ENCODE measurements at places on chromosomes 2 and 18. TPM values are rescaled to one million over a fixed set of nuclear protein-coding genes. Genes with fewer than 3 reads are reported as not detected.

- no peak for DNase-seq
Measured at GRCh38 chr2:236673823-236674185, 104.2 kb downstream of the ACKR3 start.

DNA sequence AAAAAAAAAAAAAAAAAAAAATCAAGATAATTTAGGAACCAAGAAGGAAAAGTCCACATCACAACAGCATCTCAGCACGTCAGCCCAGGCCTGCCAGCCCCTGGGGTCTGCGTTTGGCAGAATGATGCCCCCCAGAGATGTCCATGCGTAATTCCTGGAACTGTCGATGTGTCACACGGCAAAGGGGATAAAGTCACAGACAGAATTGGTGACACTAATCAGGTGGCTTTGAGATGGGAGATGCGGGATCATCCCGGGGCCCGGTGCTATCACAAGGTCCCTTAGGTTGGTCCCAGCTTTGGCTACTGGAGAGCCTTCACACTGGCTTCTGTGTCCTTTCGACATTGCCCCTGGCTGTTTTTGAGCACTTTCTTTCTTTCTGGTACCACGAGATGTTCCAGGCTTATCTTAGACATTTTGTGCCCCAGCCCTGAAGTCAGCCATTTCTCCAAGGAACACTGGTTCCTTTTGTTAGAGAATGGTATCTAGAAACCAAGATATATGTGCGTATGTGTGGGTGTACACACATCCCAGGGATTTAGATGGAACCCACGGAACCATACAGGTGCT, 20.7 kb downstream of the RAMP1 start:
- no peak for DNase-seq

DNA sequence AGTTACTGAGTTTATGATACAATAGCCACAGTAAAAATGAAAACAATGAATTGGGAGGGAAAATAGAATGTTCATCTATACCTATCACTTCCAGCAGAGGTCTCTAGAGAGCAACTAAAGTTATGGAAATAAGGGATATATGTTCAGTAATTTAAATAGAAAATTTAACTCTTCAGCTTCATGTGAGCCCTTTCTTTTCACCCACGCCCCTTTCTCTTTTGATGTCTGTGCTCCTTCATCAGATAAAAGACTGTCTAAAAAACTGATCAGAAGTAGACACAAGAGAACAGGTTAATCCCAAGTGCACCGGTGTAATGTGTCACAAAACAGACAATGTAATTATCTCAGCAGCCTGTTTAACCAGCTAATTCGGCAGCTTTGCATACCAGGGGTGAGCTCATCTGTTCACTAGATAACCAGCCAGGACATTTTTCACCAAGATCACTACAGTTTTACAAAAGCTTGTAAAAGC, 238.5 kb upstream of the ERBB4 start:
- DNase-seq, result peak; percentile 64

DNA sequence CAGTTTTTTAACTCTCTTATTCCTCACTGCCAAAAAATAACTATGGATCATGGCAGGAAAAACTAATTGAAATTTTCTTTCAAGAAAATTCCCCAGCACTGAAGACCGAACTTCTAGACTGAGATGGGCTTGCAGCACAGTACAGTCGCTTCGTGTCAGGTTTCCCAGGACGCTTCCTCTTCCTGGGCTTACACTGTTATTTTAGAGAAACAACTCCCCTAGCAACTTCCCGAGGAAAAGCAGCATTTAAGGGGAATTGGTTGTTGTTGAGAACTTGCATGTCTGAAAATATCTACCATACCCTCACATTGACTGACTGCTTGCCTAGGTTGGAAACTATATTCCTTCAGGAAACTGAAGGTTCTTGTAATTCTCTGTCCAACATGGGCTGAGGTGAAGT, 95.8 kb downstream of the NOL10 start:
- DNase-seq, result no peak

GRCh38 chr2:72959995-72960981, 43.0 kb downstream of the EMX1 start:
- DNase-seq, result no peak

DNA sequence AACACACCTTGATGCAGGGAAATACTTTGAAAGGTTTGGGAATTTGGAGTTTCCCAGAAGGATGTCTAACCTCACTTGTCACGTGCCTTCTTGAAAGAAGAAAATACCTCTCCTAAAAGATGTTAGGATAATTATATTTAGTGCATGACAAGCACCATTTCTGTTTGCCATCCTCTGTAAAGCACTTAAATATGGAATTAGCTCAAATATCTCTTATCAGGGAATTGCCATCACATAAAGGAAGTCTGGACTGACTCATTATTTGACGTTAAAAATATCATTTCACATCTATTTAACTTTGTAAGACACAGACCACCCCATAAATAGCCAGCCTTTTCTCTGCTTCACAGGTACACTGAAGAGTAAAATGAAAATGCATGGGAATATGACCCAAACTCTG, 140.1 kb downstream of the STK39 start:
- DNase-seq, result no peak

- peak; percentile 93 for DNase-seq
Measured at GRCh38 chr2:69893684-69894551, at the start of gene SNRNP27. Gene SNRNP27 (plus strand): TSS chr2:69893956. CDS start chr2:69893985, 29 bp downstream.

DNA sequence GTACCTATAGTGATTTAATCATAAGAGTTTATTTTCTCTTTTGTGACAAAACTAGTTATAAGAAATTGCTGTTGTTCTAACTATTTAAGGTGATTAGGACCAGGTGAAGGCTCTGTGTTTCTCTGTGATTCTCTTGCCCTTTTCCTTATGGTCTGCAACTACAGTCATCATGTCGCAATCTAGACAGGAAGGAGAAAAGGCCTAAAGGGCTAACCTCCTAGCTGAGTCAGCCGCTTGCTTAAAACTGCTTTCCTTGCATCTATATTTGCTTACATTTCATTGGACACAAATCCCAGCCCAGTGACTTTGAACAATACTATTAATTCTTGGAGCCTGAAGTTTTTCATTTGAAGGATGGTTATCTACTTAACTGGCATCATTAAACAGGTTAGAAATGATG, 93.1 kb downstream of the PIK3C3 start:
- DNase-seq, result no peak

- DNase-seq, result peak; percentile 61
Measured at GRCh38 chr2:133773854-133774653, 205.8 kb upstream of the NCKAP5 start.

GRCh38 chr2:100879296-100879695, 59.4 kb downstream of the NPAS2 start:
- DNase-seq, result no peak

- DNase-seq, result no peak
Measured at GRCh38 chr2:9710311-9710710, 79.5 kb upstream of the YWHAQ start.

- DNase-seq, result peak; percentile 53
Measured at GRCh38 chr2:127155028-127155581, 48.2 kb upstream of the BIN1 start.

- DNase-seq, result peak; percentile 48
Measured at GRCh38 chr18:6650747-6651146, 78.8 kb upstream of the ARHGAP28 start.

DNA sequence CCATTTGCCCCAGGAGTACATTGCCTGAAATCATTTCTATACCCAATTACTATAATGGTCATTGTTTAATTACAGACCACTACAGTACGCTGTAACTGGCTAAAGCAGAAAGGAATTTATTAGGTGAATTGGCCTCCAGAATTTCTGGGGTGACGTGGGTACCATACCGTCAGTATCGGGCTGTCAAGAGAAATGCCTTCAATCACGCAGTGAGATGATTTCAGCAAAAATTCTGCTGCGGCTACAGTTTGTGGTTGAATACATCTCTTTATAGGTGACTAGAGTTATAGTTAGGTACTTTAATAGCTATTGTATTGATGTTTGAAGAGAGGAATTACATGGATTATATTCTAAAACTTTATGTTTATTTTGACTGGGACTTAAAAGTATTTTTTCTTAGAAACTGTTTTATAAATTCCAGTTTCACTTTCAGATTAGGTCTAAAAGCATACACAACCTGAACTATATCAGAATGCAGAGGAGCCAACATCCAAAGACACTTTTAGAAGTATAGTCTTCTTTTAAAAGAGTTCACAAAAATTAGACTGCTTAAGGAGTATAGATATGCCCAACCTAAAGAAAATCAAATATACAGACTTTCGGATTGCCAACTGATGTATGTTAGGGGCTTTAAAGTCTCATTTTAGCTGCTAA, 128.4 kb downstream of the TTC27 start:
- no peak for DNase-seq

GRCh38 chr2:134142903-134143302, 111.0 kb upstream of the MGAT5 start:
- DNase-seq, result no peak

DNA sequence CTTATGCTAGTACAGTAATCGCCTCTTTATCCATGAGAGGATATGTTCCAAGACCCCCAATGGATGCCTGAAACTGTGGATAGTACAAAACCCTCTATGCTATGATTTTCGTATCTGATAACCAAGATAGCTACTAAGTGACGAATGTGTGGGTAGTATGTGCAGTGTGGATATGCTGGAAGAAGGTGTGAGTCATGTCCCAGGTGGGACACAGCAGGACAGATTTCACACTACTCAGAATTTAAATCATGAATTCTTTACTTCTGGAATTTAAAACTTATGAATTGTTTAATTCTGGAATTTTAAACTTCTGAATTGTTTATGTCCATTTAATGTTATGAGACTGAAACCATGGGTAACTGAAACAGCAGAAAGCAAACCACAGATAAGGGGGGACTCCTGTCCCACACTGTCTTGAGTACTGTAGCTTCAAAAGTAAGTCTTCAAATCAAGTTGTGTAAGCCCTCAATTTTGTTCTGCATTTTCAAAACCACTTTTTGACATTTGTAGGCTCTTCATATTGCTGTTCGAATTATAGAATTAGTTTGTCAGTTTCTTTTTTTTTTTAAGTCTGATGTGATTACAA, 116.0 kb downstream of the LTBP1 start:
- DNase-seq, result no peak

DNA sequence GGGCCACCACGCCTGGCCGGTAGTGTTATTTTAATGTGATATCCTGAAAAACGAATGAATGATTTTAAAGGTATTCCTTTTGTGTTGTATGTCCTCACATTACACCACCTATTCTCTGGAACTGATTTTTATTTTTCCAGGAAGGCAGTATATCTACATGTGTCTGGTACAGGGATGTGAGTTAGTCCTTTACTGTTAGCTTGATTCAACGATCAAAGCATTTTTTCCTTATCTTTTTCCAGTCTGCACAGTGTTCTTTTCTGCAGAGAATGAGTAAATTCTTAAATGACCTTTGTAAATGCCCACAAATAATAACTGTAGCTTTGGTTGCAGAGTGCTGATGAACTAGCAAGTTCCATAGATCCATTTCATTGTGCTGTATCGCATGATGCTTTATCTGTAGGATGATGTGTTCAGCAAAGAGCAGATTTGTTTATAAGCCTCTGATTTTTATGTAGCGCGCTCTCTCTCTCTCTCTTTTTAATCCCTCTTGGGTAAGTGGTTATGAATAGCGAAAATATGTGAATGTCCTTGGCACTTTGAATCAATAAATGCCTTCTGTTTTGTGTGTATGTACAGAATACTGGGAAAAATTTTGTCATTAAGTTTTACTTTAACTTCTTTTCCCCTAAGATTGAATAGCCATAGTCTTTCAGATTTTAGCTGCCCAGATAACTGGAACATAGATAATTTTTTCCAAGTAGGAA, 82.5 kb upstream of the EML6 start:
- no peak for DNase-seq

DNA sequence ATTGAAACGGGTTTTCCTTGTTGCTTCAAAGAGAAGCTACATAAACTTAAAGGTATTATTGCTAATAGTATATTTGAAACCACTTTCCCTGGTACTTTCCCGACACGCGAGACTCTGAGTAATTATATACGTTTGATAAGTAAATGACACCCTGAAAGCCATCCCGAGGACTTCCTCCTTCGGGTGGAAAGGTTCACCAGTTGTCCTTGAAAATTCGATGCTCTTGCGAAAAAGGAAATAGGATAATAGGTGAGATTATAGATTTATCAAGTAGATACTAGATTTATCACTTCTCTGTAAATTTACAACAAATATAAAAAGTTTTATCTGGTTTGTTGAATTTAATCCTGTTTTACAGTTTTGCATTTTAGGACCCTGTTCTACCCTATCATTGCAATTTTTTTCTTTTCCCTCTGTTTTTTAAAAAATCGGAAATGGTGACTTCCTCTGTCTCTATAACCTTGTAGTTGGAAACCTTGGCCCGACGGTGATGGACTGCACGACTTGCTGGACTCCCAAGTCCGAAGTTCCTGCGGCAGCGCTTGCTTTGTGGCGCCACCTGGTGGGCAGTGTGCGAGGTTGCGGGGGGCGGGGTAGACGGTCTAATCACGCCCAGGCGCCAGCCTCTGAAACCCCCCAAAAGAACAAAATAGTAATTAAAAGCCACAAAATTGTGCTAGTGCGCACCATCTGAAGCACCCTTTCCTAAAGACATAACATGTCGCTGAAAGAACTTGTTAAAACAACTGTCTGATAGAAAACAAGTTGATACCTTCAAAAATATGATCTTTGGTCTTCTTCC, 972 bp upstream of the DLX2 start:
- peak; percentile 93 for DNase-seq

DNA sequence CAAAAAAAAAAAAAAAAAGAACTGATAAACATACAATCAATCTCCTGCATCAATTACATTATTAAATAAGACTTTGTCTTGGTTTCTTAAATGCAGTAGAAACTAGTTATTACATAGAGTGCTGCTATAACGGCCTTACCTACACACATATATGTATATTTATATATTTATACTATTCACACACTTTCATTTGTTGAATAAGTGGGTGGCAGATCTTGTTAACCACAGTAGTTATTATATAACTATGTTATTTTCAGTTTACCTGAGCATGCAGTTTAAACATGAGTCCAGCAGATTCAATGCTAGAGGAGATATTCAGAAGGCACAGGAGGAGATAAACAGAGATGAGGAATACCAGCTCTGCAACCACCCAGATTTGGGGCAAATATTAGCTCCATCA, 81.5 kb upstream of the CD226 start:
- no peak for DNase-seq

RAMP1 gene
- total RNA-seq, result 51.7 TPM

UGT1A6 gene
- total RNA-seq, result 9.6 TPM

SULT1C3 gene
- not detected for total RNA-seq

TAF1B gene
- total RNA-seq, result 38.1 TPM

HADHB gene
- total RNA-seq, result 196 TPM

LDLRAD4 gene
- 36.7 TPM for total RNA-seq

RIT2 gene
- not detected for total RNA-seq

IL1B gene
- total RNA-seq, result 0.21 TPM

GATA6 gene
- total RNA-seq, result 2.2 TPM

BCL2L11 gene
- 17.8 TPM for total RNA-seq

NYAP2 gene
- 0.10 TPM for total RNA-seq

NGEF gene
- total RNA-seq, result 2.7 TPM
